ENCODE measurements at places on chromosomes 13 and 19. TPM values are rescaled to one million over a fixed set of nuclear protein-coding genes. Genes with fewer than 3 reads are reported as not detected.

The OR7A5 gene
- not detected for total RNA-seq

GRCh38 chr13:100528820-100529219 is 59.8 kb downstream of the GGACT start:
- no peak for DNase-seq

GRCh38 chr19:31096062-31096830 is 253.0 kb downstream of the TSHZ3 start:
- no peak for DNase-seq

DNA sequence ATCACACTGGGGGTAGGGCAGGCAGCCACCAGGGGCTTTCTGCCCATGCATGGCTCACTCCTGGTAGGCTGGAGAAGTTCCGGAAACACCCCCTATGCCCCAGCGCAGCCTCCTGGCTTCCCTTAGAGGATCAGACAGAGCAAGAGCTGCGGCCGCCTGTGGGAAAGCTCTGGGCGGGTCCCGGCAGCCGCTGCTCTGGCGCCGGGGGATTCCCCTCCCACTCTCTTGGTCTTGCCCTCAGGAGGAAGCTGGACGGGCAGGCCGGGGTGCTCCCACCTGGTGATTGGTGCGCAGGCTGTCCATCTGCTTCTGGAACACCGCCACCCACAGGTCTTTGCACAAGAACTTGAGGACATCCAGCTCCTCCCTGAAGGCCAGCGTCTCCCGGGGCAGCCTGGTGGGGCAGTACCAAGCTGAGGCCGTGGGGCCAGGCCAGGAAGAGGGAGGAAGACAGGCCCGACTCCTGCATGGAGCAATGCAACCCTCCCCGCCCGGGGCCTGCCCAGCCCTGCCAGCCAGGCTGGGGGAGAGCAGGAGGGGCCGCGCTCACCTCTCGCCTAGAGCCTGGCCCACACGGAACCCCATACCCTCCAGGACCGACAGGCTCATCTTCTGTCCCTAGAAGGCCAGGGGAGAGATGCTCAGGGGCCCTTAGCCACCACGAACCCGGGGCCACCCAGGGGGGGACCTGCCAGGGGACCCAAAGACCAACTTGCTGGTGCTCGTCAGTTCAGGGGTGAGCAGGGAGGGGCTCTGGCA is 4.0 kb upstream of the NKPD1 start:
- peak; percentile 47 for DNase-seq

DNA sequence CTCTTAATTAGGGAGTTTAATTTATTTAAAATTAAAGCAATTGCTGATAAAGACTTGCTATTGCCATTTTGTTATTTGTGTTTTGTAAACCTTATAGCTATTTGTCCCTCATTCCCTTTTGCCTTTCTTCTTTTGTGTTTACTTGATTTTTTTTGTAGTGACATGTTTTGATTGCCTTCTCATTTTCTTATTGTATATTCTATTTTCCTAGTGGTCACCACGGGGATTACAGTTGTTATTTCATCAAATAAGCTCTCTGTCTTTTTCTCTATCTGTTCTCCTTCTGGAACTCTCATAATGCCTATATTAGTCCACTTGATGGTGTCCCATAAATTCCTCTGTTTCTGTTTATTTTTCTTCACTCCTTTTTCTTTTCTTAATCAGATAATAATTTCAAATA is 64.4 kb upstream of the FRY start:
- no peak for DNase-seq
